DMS79 (cell line): ENCODE measurements at places on chromosomes 5 and 9.

DNA sequence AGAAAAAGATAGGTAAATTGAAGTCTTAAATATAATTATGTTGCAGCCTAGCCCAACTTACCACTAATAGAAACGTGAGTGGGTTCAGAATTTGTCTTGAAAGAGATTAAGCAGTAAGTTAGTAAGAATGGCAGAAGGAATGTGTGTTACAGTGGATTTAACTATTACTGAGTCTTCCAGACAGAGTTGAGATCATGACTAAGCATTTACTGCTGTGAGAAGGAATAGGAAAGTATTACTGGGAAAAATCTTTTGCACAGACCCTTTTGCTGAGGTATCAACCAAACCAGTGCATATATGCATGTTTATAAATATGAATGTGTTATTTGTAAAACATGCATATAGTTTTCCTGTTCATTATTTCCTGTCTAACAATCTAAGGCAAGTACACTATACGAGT, 112.8 kb upstream of the EFNA5 start:
- no peak for DNase-seq

DNA sequence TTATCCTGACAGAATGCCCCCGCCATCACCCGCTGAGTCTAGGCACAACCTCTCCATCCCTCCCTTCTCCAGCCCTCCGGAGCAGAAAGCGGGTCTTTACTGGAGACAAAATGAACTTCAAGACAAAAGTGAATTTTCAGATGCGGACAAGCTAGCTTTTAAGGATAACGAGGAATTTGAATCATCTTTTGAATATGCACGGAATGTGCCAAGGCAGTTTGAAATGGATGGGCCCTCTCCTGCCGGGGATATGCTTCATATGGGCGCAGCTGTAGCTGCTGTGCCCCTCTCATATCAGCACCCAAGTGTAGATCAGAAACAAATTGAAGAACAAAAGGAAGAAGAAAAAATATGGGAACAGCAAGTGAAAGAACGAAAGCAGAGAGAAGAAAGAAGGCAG, 37.5 kb downstream of the CPLANE1 start:
- DNase-seq: no peak

DNA sequence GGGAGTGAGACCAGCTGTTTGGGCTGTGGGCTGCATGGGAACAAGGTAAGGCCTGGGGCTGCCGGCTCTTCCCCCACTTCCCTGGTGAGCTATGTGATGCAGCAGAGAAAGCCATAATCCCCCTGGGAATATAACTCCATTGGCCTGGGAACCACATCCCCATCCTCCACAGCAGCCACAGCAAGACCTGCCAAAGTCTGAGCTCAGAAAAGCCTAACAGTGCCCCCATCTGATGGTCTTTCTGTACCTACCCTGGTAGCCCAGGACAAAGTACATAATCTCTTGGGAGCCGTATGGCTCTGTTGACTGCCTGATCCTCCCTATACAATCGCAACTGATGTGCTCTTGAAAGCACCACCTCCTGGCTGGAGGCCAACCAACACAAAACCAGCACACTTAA, 432.6 kb downstream of the CDH18 start:
- DNase-seq: no peak

DNA sequence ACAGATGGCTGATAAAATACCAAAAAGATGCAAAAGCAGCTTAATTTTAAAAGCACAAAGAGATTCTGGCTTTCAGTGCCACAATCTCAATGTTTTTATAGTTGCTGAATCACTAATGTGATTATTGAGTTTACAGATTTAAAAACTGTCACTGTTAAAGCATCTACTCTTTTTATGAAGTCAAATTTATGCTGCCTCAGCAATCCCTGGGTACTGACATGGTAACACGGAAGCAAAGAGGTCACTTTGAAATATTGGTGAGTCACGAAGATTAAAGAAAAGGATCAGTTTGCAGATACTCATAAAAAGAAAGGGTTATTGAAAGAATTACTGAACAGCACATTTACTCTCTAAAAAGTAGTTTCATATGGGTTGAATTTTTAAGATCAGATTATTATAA, 39.7 kb upstream of the HMGCS1 start:
- no peak for DNase-seq

DNA sequence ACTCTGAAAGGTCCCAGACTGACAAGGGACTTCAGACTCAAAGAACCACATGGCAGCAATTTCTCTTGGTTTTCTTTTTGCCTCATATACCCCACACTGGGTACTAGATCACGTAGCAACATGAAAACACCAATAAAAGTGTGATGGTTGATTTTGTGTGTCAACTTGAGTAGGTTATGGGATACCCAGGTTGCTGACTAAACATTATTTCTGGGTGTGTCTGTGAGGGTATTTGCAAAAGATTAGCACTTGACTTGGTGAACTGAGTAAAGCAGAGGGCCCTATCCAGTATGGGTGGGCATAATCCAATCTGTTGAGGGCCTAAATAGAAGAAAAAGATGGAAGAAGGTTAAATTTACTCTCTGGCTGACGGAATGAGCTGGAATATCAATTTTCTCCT, 53.8 kb upstream of the ZNF618 start:
- no peak for DNase-seq

DNA sequence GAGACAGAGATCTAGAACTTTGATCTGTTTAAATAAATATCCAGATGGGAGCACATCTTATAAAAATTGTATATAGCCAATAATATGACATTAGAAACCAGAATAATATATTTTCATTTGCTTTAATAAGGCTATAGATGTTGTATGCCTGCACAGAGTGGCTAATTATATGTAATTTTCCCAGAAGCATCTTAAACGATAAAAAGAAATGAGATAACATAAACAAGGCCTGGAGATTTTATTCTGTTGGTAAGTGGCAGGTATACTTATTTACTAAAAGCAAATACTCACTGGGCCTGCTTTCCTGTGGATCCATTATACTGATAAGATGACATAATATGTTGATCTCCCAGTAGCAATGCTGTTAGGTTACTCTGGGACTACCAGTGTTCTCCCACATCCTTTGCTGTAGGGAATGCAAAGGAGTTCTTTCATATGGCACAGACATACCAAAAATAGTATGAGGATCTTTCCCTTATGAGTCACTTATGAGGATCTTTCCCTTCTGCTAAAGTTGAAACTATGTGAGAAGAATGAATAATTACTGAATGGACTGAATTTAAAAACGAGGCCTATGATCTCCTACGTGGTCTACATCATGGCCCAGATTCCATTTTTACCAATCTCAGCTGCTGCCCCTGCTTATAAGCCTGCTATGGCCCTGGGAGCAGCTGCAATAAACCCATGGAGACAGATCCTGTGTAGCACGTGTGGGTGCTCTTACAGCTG, 112.1 kb downstream of the NUDT12 start:
- DNase-seq: no peak

GRCh38 chr9:98516897-98517503, 191.7 kb downstream of the GABBR2 start:
- DNase-seq: no peak

- no peak for DNase-seq
Observed at GRCh38 chr9:138098908-138099791, 221.6 kb downstream of the CACNA1B start.

DNA sequence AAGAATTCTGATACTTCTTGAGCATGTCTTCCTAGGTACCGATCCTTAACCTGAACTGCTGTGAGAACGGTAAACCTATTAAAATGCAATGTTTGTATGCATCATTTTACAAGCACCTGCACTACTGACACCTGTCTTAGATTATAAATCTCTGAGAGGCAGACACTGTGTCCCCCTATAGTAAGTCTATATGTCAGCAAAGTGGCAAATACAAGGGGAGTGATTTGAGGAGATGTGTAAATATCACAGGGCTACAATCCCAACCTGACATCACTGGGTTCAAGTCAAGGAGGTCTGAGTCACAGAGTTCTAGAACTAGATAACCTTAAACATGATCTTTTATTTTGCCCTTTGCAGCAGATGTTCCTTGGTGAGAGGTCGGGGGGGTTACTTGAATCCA, 64.1 kb downstream of the ANKH start:
- DNase-seq: no peak

DNA sequence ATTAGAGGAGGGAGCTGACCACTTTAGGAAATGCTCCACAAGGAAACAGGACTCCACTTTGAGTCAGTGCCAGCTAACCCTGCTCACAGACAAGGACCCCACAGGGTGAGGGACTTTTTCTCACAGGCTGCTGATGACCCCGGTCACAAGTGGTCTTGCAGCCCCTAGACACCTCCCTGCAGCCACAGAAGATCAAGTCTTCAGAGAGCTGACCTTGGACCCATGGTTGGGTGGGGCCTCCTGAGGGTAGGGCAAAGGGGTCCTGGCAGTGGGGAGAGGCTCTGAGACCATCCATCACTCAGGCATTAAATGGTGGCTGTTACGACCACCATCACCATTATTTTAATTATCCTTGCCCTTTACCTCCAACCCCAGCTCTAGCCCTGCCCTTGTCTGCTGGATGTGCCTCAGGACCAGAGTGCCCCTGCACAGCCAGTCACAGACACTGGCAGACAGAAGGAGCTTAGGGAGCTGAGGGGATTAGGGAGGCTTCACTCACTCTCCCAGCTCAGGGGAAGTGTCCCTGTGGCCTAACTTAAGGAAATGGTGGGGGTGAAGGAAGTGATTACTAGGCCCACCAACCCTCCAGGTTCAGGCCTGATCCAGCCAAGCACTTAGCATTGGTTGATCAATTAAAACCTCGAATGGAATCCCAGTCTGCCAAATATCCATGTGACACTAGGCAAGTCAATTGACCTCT, 1.6 kb downstream of the ACSL6 start:
- no peak for DNase-seq

GRCh38 chr5:58239731-58240130, 220.2 kb downstream of the PLK2 start:
- no peak for DNase-seq
